CD4-positive, alpha-beta T cell treated with Interleukin-6 at 100 ng/mL for 8 hours (primary cell): ENCODE measurements at places on chromosomes 5 and 9.

- no peak for DNase-seq
Measured at GRCh38 chr5:139650031-139650688, 2.0 kb downstream of the CXXC5 start.

DNA sequence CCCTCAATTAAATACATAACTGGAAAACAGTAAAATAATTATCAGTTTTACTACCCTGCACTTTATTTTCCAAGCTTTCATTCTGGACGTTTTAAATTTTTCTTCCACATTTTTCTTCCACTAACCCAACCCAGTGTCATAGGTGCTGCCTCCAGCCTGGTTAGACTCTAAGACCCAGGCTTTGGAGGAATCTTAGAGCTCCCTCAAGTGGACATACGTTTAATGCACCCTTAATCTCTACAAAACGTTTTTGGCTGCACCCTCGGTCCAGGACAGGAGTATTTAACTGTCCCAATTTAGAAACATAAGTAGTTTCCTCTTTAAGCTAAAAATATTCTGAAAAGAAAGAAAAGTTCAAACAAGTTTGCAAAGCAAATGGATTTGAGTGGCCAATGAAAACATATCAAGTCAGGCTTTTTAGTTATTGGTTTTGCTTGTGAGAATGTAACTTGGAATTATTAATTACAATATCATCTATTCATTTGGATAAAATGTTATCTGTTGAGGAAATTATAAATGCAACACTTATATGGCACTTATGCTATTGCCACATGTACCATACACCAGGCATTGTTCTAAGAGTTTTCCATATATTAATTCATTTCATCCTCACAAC, 38.9 kb downstream of the CDH6 start:
- DNase-seq: no peak

GRCh38 chr5:7845557-7845956, 5.4 kb downstream of the CFAP90 start:
- no peak for DNase-seq

GRCh38 chr9:69919461-69920061, 98.9 kb downstream of the CFAP95 start:
- peak; percentile 29 for DNase-seq

DNA sequence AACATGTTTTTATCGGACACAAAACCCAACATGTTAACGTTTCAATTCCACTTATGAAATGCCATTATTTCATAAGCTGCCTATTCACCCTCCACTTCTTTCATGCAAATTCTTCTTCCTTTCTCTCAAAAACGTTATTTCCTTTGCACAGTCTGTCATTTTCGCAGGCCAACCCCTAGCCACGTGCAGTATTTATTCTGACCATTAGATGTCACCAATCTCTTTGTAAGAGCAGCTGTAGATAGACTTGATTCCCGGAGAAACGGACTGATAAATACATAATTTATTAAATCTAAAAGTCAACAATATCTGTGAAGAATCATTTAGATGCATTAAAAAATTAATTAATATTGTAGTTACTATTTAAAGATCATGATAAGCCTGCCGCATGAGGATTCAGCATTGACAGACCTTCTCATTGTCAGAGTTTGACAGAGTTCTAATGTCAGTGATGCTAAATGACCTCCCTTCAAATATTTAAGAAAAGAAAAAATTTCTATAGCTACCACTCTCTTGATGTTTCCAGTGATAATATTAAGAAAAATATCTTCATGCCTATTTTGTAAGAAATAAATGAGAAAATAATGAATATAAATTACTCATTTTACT, 933.6 kb downstream of the CDH12 start:
- DNase-seq: no peak

DNA sequence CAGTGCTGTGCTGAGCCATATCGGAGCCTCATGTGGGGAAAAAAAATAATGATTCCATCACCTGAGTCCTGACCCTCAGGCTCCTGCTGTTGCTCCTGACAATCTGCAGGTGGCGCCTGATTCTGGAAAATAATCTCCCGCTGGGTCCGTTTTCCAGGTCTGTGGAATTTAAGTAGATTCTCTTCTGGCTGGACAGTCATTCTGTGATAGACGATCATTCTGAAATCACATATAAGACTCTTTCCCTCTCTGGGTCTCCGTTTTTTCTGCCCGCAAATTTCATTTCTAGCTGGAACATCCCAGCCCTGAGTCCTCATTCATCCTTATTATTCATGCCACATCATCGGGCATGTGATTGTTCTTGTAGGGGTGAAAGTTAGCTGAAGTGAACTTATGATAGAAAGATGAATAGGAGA, 22.1 kb upstream of the STXBP1 start:
- DNase-seq: peak; percentile 38

- no peak for DNase-seq
Measured at GRCh38 chr5:66713998-66714397, 117.8 kb downstream of the MAST4 start.

DNA sequence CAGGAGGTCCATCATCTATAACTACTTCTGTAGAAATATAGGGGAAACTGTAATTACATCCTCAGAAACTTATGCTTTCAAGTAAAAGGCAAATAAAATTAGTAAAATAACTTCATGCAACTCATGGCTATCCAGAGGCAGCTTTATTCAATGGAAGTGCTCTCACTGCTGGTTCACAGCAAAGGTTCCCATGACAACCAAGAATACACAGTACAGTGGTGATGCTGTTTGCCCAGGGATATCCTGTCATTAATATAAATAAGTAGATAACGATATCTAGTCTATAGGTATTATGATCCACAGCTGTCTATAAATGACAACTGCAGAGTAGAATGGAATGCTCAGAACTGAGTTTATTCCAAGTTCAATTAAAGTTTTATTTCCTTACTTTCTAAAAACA, 390.3 kb downstream of the PDE4D start:
- no peak for DNase-seq
